Cortex of kidney (tissue), 1 donor: ENCODE measurements at places on chromosomes 13 and 19.

DNA sequence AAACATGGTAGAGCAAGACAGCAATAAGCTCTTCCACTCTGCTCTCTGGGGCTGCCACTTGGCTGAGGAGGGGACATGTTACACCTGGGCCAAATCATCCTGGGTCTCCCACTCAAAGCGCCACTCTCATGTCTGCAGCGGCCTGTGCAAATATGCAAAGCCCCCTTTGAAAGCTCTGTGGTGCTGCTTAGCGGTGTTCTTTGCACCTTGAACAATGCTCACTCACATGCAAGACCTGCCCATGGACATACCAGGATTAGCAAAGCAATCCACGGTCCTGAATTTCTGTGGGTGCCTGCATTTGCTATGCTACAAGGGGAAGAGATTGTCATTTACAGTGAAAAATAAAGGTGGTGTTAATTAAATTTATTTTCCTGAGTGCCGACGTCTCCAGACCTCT is 48.6 kb downstream of the MRPL57 start:
- DNase-seq, result no peak

DNA sequence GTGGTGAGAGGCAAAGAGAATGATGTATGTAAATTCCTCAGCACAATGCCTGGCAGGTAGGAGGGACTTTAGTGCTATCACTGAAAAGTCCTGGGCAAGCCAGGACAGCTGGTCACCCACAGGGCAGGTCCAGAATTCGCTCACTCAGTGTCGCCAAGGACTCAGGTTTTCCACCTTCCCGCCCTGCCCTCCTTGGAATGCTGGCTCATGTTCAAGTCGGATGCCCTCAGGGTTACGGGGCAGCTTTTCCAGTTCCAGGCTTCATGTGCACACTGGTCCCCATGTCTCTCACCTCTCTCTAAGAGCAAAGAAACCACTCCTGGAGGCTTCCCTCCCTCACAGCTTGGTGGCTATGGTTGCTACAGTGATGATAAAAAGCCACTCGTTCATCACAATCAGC is 24.8 kb upstream of the NAXD start:
- no peak for DNase-seq

DNA sequence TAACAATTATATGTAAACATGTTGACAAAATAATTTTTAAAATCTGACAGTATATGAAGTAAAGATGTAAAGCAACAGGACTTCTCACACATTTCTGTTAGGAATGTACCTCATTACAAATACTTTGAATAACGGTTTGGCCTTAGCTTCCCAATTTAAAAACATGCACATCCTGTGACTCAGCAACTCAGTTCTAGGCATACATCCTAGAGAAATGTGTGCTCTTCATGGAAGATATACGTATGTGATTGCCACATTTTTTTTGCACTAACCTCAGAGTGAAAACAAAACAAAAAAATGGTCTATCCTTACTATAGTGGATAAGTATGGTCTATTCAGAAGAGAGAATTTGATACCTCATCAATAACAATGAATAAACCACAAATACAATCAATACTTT is 314.6 kb downstream of the LIG4 start:
- DNase-seq, result no peak

DNA sequence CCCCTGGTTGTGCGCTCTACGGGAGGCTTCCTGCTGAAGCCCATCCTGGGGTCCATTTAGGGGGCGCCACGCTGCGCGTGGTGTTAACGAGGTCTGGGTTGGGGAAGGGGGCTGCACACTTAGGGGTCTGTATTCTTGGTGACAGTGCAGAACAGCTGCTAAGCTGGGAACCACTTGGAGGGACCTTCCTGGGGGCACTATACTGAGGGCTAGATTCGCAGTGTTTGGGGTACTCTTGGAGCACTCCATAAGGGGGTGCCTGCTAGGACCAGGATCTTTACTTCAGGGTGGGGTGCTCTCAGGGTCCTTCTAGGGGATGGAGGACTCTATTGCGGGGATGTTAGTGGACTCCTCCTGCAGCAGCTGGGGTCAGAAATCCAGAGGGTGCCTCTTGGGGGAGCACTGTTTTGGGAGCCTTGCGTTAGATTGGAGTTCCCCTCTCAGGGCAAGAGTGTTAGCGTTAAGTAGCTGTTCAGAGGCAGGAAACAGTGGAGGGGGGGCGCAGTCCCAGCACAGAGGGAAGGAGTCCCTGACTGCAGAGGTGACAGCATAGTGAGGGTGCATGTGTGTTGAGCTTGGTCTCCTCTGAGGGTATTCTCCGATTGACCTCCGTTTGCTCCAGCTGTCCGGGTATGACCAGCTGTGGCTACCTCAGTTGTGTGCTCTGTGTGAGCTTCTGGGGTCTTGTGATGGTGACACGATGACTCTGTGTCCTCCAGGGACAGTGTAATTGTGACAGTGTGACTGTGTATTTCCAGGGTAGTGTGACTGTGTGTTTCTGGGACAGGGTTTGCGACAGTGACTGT is 1.1 kb downstream of the PDE4A start:
- DNase-seq, result no peak

- no peak for DNase-seq
Measured at GRCh38 chr19:8702350-8702749, 3.8 kb upstream of the ACTL9 start.

GRCh38 chr13:45918597-45918996 is 67.0 kb upstream of the SIAH3 start:
- no peak for DNase-seq

- DNase-seq, result no peak
Measured at GRCh38 chr19:42311657-42312056, 1.5 kb upstream of the TMEM145 start.

GRCh38 chr13:20461481-20461859 is 64.2 kb downstream of the CRYL1 start:
- DNase-seq, result no peak

DNA sequence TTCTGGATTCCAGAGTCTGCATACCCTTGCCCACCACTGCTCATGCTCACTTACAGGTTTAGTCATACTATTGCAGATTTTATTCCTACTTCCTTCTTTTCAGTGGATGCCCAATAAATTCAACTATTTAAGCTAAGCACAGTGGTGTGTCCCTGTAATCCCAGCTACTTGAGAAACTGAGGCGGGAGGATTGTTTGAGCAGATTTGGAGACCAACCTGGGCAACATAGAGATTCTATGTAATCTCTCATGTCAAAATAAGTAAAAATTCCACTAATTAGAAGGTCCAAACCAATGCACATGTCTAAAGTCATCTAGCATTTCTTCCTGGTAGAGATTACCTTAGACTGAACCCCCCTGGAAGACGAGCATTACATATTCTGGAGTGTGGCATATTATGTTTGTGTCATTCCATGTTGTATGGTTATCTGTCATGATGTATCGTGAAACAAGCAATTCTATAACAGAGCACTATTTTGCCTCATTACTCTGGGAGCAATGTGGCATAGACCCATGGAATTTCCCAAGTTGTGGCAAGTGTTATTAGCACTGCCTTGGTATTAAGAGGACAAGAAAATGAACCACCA is 8.3 kb downstream of the HMGB1 start:
- no peak for DNase-seq

GRCh38 chr19:12194827-12195731 is 32.2 kb downstream of the ZNF136 start:
- no peak for DNase-seq

GRCh38 chr13:99548448-99548847 is 47.2 kb downstream of the TM9SF2 start:
- DNase-seq, result no peak

- no peak for DNase-seq
Measured at GRCh38 chr13:72970301-72970880, 88.4 kb upstream of the KLF5 start.

DNA sequence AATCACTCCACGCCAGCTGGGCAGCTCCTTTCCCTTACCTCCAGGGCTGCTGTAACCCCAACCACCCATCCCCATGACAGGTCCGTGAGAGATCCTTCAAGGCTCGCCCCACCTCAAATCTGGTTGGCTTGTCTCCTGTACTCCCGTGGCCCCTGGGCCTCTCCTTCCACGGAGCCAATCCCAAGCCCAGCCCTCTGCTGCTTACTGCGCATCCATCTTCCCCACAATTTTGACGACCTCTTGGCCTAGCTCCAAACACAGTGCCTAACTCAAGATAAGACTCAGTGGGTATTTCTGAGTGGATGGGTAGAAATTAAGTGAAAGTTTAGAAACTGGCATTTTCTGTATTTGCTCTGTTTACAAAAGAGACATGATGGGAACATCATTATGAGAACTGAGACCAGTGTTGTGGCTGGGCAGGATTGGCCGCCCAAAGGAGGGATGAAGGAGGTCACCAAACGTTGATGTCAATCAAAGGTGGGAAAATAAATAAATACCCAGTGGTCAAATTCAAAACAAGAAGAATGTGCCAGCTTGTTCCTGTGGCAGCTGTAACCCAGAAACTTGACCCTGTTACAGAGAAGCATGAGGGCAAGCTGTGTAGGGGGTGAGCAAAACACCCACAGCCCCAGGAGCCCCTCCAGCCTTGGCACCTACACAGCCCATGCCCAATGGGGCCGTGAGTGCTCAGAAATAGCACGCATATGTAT is 162.2 kb downstream of the ABCC4 start:
- DNase-seq, result no peak

GRCh38 chr13:110914081-110914330 is 863 bp downstream of the ANKRD10 start:
- DNase-seq, result no peak

DNA sequence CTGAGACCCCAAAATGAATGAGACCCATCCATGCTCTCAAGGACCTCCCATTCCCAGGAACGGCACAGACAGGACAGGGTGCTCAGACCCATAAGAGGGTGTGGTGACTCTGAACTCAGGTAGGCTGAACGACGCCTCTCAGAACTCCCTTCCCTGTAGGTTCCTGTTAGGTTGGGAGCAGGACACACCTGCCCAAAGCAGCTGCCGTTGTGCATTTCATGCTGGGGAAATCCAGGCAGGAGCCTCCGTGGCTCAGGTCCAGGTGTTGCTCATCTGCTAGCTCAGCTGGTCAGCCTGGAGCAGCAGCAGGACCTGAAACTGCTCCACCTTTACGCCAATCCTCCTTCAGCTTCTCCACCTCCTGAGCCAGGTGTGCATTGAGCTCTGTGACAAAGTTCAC is 19.1 kb upstream of the TEX101 start:
- DNase-seq, result no peak

- no peak for DNase-seq
Measured at GRCh38 chr13:76853921-76854608, 32.1 kb downstream of the KCTD12 start.

- no peak for DNase-seq
Measured at GRCh38 chr13:48526286-48526685, 6.6 kb downstream of the RCBTB2 start.
